Activated CD8-positive, alpha-beta memory T cell treated with anti-CD3 and anti-CD28 coated beads for 1 hour (primary cell): ENCODE measurements at places on chromosomes 12 and 14.

DNA sequence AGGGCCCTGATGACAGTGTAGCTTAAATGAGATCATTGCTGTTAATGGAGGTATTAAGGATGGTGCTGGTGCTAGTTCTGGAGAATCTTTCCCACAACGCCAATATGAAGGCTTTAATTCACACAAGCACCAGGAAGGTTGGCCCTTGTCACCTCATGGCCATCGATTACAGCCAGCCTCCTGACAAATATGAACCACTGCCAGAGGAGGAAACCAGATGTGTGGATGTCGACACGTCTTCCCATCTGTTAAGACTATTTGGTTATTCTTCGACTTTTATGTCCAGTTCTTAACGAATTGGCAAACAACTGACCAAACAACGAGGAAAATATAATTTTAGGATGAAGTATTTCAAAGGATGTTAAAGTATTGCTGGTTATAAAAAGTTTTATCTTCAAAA is 79.5 kb downstream of the PIK3C2G start:
- DNase-seq, result no peak

DNA sequence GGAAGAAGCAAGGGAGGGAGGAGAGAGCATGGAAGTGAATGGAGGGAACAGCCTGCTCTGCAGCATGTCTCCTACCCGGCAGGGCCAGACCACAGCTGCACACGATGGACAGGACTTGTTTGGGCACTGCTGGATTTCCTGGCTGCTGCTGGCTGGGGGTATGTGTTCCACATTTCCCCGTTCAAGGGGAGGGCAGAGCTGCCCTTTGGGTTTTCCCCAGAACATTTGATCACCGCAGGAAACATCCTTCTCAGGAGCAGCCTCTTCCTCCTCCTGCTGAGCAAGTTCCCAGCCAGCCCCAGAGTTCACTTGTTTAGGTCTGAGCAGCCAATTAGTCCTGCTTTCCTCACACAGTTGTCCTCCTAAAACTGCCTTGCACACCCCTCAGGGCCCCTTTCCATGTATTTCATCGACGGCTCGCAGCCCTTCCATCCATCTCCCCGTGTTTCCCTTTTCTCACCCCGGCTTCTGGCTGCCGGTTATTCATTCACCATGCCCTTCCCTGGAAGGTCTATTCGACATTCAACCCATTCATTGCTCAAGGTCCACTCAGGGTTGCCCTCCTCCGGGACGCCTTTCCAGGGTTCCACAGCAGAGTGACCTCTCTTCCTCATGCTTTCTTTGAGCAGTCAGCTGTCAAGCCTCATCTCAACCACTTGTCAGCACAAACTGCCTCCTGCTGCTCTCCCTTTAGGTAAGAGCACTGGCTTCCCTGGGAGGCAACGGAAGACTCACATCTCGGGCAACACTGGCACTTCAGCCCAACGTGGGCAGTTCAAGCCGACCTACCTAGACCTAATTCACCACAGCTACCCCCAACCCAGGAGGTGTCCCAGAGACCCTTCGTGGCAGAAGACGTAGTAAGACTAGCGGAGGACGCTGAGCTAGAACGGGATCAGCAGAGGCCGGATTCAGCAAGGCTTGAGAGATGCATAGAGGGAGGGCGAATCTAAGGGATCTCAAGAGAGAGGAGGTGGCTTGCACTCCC is 20.1 kb upstream of the ANO2 start:
- no peak for DNase-seq

DNA sequence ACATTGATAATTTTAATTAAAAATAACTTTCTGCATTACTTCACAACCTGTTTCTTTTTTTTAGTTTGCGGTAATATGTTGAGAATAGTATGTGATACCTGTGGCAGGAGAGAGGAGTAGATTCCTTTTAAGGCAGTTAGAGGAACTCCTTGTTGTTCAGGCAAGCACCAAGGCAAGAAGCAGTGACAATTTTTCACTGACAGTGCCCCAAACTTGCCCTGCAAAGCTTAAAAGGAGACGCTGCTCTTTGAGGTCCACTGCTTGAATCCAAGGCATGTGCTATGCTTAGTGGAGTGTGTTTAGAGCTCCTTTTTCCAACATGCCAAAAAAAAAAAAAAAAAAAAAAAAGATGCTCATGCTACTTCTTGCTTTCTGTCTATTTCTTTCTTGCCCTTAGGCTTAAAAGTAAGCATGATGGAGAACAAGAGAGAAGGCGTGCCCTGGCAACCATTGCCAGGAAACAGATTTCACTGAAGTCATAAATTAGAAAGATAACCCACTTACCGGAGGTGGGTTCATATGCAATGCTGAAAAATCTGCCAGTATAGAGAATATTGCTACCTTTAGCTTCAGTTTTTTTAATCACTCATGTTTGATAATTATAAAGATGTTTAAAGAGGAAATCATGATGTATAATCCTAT is 58.3 kb upstream of the DYRK2 start:
- no peak for DNase-seq

- DNase-seq, result no peak
Measured at GRCh38 chr14:55964091-55964490, 154.1 kb upstream of the PELI2 start.

DNA sequence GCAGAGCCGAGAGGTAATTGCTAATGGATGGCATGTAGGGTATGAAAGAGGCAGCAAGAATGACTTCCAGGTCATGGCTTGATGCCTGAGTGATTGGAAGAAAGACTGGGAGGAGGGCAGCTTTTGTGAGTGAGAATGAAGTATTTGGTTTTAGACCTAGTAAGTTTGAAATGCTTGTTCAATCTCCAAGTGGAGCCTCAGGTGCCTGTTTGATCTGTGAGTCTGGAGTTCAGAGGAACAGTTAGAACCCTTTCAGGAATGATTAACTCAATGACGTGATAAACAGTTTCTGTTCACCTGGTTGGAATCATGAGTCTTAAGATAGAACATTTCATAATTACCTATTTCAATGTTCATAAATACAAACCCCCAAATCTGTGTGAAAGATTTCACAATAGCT is 10.4 kb downstream of the KCNJ8 start:
- DNase-seq, result no peak

- DNase-seq, result no peak
Measured at GRCh38 chr12:47825173-47825639, 5.5 kb upstream of the HDAC7 start.

- DNase-seq, result no peak
Measured at GRCh38 chr14:100274250-100274649, 32.0 kb downstream of the SLC25A29 start.

DNA sequence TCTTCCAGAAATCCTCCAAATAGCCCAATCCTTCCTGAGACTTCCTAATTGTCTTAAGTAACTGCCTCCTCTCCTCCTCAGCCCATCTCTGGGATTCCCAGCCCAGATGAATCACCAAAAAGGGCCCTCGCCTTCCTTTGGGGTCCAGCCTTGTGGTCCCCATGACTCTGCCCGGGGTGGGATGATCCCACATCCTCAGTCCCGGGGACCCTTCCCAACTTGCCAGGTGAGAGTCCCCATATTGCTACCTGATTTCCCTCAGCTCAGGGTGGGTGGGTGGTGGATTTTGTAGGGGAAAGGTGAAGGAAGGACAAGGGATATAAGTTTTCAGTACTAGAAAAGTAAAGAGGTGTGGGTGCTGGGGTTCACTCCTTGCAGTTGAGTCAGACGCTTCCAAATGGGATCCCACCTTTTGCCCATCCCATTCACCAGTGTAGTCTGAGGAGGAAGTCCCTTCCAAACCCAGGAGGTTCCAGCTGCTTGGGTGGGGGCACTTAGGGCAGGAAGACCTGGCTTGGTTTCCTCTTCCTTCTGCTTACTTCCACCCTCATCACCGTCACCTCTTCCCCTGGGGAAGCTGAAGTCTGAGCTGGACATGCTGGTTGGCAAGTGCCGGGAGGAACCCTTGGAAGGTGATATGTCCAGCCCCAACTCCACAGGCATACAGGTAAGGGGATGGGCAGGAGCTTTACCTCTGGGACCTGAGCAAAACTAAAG is 5.6 kb downstream of the GLI1 start:
- DNase-seq, result no peak

DNA sequence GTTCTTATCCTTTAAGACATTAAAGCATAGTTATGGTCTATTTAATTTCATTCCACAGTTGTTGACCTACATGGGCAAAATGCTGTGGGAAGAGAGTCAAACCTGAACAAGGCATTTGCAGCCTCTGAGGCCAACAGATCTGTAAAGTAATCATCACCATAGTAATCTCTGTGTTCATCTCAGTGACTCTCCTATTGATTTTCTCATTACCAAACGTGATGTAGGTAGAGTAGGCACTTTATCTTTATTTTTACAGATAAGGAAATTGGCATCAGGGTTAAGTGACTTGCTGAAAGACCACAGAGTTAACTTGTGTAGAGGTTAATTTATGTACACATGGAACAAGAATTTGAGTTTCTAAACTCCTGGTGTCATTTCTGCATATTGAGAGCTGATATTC is 203.0 kb downstream of the ESR2 start:
- DNase-seq, result no peak

- DNase-seq, result no peak
Measured at GRCh38 chr12:44099486-44099885, 263.6 kb downstream of the TMEM117 start.

GRCh38 chr14:65552724-65553123 is 140.2 kb downstream of the FUT8 start:
- no peak for DNase-seq

DNA sequence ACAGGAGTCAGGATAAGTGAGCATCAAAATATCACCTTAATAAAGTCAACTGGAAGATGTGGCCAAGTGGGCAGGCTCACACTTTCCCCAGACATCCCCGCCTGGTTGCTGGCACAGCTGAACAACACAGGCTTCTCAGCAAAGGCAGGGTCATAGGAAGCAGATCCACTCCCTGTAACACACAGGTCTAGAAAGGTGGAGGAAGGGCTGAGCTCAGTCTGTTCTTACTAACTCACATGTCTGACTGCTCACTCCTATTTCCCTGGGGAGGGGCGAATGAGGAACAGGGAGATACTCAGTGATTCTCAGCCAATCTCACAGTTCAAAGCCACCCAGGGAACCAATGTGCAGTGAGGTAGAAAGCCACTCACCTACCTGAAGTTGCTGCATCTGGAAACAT is 45.0 kb upstream of the AMN1 start:
- no peak for DNase-seq

GRCh38 chr12:65182012-65182739 is 12.8 kb downstream of the LEMD3 start:
- no peak for DNase-seq

- DNase-seq, result no peak
Measured at GRCh38 chr12:72692338-72692737, 420.2 kb downstream of the TRHDE start.

DNA sequence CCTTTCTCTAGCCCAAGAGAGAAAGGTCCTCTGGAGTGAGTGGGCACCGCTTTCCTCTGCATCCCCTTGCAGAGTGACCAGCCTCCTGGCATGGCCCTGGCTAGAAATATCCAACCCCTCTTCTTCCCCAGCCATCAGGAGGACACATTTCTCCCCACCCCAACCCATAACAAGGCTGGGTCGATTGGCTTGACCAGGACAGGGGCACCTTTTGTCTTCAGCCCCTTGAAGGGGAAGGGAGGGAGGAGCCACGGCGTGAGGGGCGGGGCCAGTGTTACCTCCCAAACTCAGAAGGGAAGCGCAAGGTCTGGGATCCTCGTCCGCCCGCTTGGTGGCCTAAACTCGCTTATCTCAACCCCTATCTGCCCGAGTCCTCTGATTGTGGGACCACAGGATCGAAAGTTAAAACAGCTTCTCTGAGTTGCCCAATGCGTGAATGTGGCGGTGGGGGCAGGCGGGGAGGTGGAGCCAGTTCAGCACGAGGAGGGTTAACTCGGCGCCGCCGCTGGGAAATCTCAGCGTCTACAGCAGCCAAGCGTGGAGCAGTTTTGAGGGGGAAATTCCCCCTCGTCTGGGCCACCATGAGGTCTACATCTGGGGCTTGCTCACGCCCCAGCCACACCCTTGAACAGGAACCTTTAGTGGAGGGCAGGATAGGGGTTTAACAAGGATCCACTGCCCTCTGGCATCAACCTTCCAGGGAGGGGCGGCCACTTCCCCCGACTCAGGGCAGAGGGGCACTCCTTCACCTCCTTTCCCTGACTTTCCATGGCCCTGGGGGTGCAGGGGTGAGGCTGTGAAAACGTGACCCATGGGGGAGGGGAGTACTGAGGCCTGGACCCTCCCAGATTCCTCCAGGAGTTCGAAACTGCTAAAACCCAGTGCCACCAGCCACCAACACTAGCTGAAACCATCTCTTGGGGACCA is 795 bp downstream of the STAT6 start:
- peak; percentile 50 for DNase-seq

- no peak for DNase-seq
Measured at GRCh38 chr14:35480119-35480769, 53.7 kb upstream of the INSM2 start.

DNA sequence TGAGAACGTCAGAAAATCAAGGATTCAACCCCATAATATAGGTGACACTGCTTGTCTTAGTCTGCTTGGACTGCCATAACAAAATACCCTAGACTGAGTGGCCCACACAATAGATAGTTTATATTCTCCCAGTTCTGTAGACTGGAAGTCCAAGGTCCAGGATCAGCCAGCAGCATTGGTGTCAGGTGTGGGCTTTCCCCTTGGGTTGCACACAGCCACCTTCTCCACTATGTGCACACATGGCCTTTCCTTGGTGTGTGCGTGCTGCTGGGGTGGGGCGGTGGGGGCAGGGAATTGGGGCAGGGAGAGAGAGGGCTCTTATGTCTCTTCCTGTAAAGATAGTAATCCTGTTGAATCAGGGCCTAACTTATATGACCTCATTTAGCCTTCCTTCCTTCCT is 106.4 kb downstream of the SLC25A47 start:
- DNase-seq, result no peak

DNA sequence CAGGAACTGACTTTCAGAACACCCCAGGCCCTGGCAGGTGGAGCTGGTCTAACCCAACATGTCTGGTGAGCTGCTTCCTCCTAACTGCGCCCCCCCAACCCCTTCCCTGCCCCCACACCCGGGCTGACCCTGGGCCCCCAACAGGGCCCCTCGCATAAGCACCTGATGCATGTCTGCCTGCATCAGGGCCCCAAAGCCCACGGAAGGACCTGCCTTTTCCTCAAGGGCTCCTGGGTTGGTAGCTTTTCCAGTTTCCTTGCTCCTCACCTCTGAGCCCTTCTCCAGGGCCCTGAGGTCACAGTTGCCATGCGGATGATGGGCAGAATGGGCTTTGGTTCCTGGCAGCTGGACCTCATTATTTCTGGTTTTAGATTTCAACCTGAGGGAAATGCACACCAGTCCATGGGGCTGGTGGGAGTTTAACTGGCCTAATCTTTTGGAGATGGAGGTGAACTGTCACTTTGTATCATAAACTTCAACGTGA is 18.5 kb downstream of the TESC start:
- no peak for DNase-seq
